Sigmoid colon (tissue), 7 donors: ENCODE measurements at places on chromosomes 12 and 14. TPM values are rescaled to one million over a fixed set of nuclear protein-coding genes. Genes with fewer than 3 reads are reported as not detected.

ASB2 gene
- 178 TPM for total RNA-seq

DNA sequence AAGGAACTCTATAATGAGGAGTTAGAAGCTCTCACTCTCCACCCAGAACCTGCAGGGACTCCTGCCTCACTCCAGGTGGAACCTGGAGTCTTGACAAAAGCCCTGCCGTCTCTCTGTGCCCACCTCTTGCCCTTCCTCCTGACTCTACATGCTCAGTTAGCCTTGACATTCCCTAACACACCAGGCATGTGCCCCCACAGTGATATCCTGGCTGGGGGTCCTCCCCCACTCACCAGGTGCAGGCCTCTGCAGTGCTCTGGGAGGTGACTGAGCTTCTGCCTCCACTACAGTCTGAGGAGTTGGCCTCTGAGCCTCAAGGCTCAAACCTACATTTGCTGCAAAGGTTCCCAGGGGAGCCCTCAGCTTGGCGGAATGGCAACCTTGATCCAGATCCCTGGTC is 300.7 kb downstream of the ADGRD1 start:
- H3K4me1 ChIP-seq, result no peaks in the 10 kb centered on the region
- no peak overlapping the region for H3K4me3 ChIP-seq
- H3K27ac ChIP-seq, result no peak overlapping the region
- DNase-seq, result no peak
- no peaks in the 10 kb centered on the region for H3K27me3 ChIP-seq
- H3K36me3 ChIP-seq, result no peaks in the 10 kb centered on the region

- H3K4me3 ChIP-seq, result no peak overlapping the region
- DNase-seq, result peak; percentile 3
- peaks cover 14% of the 10 kb centered on the region for H3K36me3 ChIP-seq
- peaks cover 11% of the 10 kb centered on the region for H3K4me1 ChIP-seq
- no peaks in the 10 kb centered on the region for H3K27me3 ChIP-seq
- no peak overlapping the region for H3K27ac ChIP-seq
Measured at GRCh38 chr12:49818241-49818895, 9.8 kb downstream of the NCKAP5L start.

TMEM132D gene
- total RNA-seq, result not detected

- no peak overlapping the region for H3K27ac ChIP-seq
- peaks cover 9% of the 10 kb centered on the region for H3K4me1 ChIP-seq
- no peaks in the 10 kb centered on the region for H3K36me3 ChIP-seq
- H3K27me3 ChIP-seq, result no peaks in the 10 kb centered on the region
- no peak overlapping the region for H3K4me3 ChIP-seq
Measured at GRCh38 chr12:24496755-24497154, 452.1 kb downstream of the BCAT1 start.

GRCh38 chr14:103161054-103161397 is 37.8 kb downstream of the TNFAIP2 start:
- H3K4me3 ChIP-seq, result no peak overlapping the region
- no peaks in the 10 kb centered on the region for H3K36me3 ChIP-seq
- no peak for DNase-seq
- H3K27ac ChIP-seq, result no peak overlapping the region
- H3K4me1 ChIP-seq, result no peaks in the 10 kb centered on the region
